DND-41 (cell line): ENCODE measurements at places on chromosomes 2 and 18.

- DNase-seq = no peak
These were observed 30.1 kb downstream of the IGFBP5 start for GRCh38 chr2:216665242-216665641.

DNA sequence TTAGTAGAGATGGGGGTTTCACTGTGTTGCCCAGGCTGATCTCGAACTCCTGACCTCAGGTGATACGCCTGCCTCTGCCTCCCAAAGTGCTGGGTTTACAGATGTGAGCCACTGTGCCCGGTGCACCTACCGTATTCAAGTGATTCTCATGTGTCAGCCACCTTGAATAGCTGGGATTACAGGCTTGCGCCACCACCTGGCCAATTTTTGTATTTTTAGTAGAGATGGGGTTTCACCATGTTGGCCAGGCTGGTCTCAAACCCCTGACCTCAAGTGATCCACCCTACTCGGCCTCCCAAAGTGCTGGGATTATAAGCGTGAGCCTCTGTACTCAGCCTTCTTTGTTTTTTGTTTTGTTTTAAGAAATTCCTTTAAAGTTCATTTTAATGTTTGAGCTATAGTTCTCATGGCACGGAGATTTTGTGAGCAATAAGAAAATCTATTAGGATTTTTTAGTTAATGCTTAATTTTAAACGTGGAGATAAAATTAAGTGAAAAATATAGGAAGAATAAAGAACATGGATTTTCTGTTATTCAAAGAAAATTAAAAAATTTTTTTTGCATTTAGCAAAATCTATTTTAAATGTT is 242.6 kb downstream of the PHLPP1 start:
- peak; percentile 45 for DNase-seq

GRCh38 chr18:12819322-12819721 is 64.7 kb downstream of the PTPN2 start:
- DNase-seq = no peak

GRCh38 chr2:173448938-173449471 is 94.3 kb downstream of the CDCA7 start:
- DNase-seq = peak; percentile 27

GRCh38 chr2:182717416-182717815 is 1.4 kb downstream of the DNAJC10 start:
- DNase-seq = no peak

GRCh38 chr2:138699421-138699820 is 80.8 kb downstream of the NXPH2 start:
- no peak for DNase-seq

- DNase-seq = no peak
These were observed 27.3 kb upstream of the INHBB start for GRCh38 chr2:120318626-120319025.

GRCh38 chr2:104703669-104704068 is 150.2 kb upstream of the POU3F3 start:
- no peak for DNase-seq

DNA sequence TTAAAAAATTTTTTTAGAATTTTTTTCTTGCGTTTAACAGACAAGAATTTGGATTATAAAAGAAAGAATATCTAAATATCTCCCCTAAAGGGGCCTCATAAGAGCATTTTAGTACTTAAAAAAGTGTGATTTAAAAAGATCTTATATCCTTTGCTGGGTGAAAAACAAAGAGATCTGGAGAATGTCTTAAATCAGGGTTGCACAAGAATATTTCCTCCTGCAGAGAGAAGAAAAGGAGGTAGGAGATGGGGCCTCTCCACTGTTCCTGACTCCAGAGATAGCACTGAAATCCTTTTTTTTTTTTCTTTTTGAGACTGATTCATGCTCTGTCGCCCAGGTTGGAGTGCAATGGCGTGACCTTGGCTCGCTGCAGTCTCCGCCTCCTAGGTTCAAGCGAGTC is 68.5 kb upstream of the OSR1 start:
- DNase-seq = no peak

GRCh38 chr2:173822889-173823542 is 142.2 kb downstream of the SP3 start:
- no peak for DNase-seq

GRCh38 chr2:38535404-38535743 is 67.4 kb downstream of the HNRNPLL start:
- no peak for DNase-seq

DNA sequence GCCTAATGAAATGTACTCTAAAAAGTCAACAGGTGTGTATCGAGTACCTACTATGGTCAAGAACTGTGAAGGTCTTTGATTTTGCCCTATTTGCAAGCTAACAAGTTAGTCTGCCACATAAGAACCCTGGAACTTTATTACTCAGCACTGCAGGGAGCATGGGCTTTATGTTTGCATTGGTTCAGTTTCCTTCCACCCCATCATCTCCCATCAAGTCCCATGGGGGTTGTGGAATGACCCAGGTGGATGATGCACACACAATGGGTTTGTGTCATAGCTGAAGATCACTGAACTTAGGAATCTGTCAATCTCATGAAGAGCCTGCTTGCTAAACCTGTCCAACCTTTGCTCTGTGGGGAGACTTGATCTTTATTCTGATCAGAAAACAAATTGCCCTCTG is 265.5 kb downstream of the RPRM start:
- DNase-seq = no peak

- no peak for DNase-seq
These were observed 905 bp upstream of the IAH1 start for GRCh38 chr2:9473308-9473984.

DNA sequence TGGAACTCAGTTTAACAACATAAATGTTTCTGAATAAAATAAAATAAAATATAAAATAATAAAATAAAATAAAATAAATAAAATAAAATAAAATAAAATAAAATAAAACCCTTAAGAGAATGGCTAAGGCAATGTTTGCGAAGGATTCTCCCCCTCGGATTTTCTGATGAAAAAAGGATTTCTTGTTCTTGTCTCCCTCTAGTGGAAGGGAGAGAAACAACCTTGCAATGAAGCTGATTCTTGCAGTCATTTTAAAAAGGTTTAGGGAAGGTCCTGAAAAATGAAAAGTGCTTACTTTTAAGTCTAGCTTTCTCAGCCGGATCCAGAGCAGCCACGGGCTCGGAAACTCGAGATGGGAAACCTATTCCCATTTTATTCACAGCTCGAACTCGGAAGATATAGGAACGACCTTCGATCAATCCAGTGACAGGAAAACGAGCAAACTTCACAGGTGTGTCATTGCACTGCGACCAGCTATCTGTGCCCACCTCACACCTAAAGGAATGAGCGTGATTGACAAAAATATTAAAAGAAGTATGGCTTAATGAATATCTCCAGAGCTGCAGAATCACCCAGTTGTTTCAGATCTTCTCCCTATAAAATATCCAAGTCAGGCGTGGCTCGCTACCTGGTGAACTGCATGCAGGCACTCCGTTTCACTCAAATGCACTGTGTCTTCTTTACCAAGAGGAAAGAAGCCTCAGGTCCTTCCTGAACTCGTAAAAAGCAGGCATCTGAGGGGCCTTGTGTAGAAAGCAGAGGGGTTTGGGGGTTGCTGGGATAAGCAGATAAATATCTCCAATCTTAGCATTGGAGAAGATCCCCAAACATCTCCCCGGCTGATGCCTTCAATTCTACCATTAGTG is 68.1 kb downstream of the MYOM1 start:
- no peak for DNase-seq

- DNase-seq = no peak
These were observed 51.9 kb downstream of the REEP1 start for GRCh38 chr2:86285571-86285970.

GRCh38 chr2:233342301-233342700 is 12.0 kb upstream of the DGKD start:
- no peak for DNase-seq

- DNase-seq = no peak
These were observed at the start of gene IL1R1 for GRCh38 chr2:102141970-102142828. Gene IL1R1 (plus strand): TSS chr2:102142746. CDS start chr2:102157725, 14,979 bp downstream.

DNA sequence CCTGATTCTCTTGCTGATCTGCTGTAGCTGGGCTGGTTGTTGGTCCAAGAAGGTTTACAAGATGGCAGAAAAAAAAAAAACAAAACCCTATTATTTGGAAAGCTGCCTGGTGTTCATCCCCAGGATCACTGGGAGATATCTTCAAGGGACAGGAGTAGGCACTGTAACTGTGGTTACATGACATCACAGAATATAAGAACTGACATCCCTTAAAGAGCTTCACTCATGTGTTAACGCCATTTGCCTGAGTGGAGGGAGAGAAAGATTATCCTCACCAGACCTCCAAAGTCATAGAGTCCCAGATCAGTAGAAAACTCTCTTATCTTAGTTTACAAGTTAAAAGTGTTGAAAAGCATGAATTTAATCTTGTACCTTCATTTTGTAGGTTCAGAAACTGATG is 95.3 kb upstream of the BZW1 start:
- no peak for DNase-seq

DNA sequence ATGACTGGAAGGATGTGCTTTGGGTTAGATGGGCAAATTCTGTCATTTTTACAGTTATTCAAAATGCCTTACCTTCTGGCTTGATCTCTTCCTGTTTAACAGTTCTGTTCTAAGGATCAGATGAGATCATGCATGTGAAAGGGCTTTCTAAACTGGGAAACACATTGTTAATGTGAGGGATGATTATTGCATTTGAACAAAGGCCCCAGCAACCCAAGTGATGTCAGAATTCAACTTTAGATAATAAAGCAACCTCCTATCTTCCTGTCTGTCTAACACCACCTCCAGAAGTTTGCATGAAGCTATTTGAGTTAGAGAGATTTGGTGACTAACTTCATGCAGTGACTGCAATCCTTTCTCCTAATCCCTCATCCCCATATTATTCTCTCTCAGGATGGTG is 77.8 kb upstream of the B3GNT2 start:
- DNase-seq = no peak

GRCh38 chr2:133718688-133719201 is 150.5 kb upstream of the NCKAP5 start:
- no peak for DNase-seq

DNA sequence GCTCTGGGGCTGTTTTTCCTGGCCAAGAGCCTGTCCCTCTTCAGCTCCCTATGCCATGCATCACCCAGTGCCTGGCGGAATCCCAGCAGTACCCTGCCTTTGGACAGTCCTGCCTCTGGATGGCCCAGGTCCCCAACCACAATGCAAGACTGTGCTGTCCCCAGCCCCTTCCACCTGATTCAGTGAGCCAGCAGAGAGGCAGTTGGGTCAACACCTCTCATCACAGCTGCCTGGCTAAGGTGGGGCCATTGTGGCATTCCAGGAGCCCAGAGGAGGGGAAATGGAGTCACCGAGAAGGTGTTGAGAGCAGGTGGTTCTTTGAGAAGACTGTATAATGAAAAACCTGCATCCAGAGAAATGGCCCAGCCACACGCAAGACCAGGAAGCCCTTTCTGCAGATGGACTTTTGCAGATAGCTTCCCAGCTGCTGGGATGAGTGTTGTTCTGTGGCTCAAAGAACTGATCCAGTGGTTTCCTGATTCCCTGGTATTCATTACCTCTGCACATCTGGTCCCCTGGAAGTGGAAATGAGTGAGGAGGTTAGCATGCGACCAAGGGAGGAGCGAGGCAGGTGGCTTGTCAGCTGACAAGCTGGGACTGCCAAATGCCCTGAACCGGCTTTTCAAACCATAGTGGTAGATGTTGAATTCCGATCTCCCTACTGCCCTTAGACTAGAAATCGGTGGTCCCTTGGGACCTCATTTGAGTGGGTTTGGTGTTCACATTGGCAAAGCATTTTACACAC is 1.7 kb upstream of the ASPRV1 start:
- DNase-seq = no peak

DNA sequence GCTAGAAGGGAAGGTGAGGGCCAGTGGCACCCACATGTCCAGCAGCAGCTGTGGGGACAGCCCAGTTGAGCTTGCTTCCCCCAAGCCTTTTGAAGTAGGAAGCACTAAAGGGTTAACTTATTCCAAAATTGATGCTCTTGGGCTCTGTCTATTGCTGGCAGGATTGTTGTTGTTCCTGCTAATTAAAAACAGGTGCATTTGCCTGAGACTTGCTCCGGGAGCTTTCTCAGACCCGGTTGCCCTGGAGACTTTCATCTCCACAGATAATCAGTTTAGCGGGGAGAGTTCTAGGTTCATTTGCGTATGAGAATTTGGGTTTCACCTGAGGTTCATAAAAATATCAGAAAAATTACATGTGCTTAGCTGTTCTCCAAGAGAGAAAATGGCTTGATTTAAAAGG is 277.3 kb downstream of the LRATD1 start:
- DNase-seq = no peak

- DNase-seq = no peak
These were observed 50.5 kb downstream of the MAP4K4 start for GRCh38 chr2:101748000-101748399.

DNA sequence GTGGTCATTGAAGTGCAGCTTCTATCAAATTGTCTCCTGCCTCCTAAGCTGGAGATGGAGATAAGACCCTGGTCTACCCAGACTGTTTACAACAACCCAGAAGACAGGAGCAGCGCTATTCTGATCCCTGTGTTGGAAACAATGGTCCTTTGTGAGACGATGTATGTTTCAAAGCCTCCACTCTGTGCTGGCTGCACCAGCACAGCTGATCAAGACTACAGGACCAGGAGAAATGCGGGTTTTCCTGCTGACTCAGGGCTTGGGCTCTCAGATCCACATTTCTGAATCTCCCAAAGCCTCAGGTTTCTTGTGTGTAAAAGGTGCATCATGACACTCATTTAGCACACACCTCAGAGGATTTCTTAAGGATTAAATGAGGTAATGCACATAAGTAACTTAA is 92.0 kb downstream of the POU3F3 start:
- DNase-seq = no peak

DNA sequence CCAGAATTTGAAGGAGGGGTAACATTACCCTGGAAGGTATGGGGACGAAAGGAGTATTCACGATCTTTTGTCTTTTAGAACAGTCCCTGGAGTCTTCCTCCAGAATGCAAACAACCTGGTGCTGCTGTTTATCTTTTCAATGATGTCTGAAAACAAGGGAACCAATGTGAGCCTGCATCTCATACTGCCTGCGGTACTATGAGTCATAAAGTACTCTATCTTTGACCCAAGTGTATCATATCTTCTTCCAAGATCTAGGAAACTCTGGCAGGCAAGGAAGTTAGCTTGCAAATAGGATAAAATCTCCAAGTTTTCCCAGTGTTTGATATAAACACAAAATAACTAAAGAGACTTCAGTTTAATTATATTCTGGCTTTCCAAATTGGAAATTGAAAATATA is 968.5 kb downstream of the LRP1B start:
- DNase-seq = no peak

GRCh38 chr18:55781481-55781957 is 193.5 kb upstream of the TCF4 start:
- DNase-seq = no peak

- DNase-seq = no peak
These were observed 19.1 kb downstream of the TRAK2 start for GRCh38 chr2:201432038-201432620.

DNA sequence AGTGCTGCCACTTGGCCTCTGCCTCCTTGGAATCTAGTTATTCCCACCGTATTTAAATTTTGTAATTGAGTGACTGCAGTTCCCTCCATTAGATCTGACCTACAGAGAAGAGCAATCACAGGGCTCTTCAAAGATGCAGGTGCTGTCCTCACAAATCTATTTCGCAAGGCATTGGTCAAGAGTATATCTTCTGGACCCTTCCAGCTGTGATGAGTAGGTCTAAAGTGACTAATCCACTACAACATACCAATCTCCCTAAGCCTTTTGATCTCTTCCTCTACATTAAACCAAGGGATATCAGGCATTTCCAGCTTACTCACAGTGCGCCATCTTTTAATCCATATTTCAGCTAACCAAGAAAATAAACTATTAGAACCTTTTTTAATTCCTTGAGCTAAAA is 65.1 kb upstream of the COL3A1 start:
- no peak for DNase-seq

- DNase-seq = no peak
These were observed 669.1 kb downstream of the ADCYAP1 start for GRCh38 chr18:1573732-1574131.
